ENCODE measurements at places on chromosomes 1 and 21. TPM values are rescaled to one million over a fixed set of nuclear protein-coding genes. Genes with fewer than 3 reads are reported as not detected.

Gene SLFNL1
- total RNA-seq, result 0.82 TPM

Gene REN
- not detected for total RNA-seq

Gene FCRL4
- total RNA-seq, result not detected

Gene TEDDM1
- total RNA-seq, result not detected

Gene MXRA8
- 127 TPM for total RNA-seq

Gene LRRC3
- total RNA-seq, result 3.4 TPM

Gene FAM78B
- total RNA-seq, result 8.9 TPM

Gene GNG4
- 9.9 TPM for total RNA-seq

Gene PFDN2
- total RNA-seq, result 28.0 TPM

Gene SPATA45
- total RNA-seq, result not detected

Measured in camera-type eye (tissue), 1 donor.